NCI-H1417 (cell line): ENCODE measurements at places on chromosomes 13 and 19.

- DNase-seq: peak; percentile 68
Measured at GRCh38 chr13:35720690-35721554, 244.4 kb upstream of the MAB21L1 start.

DNA sequence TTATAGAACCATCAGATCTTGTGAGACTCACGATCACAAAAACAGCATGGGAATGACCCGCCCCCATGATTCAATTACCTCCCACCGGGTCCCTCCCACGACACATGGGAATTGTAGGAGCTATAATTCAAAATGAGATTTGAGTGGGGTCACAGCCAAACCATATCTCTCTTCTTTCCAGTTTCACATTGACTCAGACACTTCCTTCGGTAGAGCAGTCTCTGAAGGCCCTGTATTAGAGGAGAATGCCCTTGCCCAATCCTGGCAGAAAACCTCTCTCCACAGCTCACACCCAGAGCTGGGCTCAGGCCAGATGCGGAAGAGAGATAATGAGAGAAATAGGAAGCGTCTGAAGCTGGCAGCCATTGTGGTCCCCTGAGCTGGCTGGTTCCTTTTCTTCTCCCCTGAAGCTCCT lies 72.4 kb upstream of the CLDN10 start:
- DNase-seq: no peak

- DNase-seq: no peak
Measured at GRCh38 chr13:40269086-40269485, 397.4 kb downstream of the FOXO1 start.

DNA sequence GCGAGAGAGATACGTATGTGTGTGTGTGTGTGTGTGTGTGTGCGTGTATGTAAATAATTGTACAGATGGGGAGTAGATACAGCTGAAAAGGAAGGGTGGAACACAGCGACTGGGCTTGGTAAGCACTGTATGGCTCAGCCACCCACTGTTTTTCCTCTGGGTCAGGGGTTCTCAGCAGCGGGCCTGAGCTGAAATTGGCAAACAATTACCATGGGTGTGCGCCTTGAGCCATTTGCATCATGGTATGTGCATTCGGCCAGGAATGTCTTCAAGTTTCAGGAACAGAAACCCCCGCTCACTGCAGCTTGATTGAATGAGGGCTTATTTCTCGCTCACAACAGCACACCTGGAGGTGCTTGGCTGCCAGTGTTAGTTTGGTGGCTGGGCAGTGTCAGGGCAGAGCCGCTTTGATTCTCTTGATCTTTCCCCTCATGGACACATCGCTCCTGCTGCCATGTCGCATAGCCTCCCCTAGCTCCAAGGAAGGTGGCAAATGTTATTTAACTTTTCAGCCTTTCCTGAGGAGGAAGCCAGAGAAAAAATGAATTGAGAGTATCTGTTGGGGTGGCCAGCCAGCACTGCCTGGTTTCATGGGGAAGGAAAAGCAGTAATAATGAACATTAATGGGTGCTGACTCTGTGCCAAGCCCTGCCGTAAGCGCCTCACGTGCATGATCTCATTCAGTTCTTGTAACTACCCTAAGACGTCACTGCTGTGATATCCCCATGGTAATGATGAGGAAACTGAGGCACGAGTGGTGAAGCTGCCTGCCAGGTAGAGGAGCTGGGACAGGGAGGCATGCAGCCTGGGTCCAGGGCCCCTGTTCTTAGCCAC lies 126.9 kb downstream of the SIPA1L3 start:
- DNase-seq: no peak

DNA sequence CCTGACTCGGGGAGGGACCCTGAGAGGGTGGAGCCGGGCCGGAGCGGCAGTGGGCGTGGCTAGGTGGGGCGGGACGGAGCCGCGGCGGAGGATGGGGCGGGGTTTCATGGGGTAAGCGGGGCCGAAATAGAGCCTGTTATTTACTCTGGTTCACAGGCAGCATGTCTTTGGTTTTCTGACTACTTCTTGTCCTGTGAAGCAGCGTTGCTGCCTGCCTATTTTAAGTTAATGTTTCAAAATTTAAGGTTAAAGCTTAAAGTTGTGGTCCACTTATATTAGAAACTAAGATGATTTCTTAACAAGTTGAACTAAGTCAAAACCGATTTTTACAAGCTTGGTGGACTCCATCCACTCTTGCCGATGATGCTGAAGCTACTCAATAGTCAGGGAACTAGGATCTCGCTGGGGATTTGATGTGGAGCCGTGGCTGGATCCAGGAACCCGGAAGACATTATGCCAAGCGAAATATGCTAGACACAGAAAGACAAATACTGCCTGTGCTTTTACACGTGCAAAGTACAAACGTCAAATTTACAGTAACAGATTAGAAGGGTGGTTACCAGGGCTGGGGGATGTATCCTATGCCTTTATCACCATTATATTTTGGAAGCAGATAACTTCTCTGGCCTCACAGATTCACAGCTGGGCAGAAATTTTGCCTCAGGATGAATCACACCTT lies 433 bp upstream of the ZNF616 start:
- peak; percentile 52 for DNase-seq

- DNase-seq: peak; percentile 90
Measured at GRCh38 chr13:102580552-102581169, 16.1 kb upstream of the TPP2 start.

- DNase-seq: no peak
Measured at GRCh38 chr19:6070720-6071485, 39.4 kb downstream of the RFX2 start.

DNA sequence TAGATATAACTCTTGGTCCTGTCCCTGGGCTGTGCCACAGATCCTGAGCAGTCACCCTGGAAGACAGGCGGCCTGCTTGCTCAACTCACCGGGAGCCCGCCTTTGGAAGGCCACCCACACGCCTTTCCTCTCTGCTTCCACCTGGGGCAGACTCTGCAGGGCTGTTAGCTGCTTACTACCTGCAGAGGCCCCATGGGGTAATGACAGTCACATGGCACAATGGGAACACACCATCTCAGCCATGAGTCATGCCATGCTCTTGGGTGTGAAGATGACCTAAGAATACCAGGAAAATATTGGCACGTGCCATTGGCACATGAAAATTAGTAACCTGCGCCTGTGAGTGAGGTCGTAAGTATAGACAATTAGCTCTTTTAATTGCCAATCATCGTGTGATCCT lies 108.6 kb downstream of the COL4A2 start:
- no peak for DNase-seq

DNA sequence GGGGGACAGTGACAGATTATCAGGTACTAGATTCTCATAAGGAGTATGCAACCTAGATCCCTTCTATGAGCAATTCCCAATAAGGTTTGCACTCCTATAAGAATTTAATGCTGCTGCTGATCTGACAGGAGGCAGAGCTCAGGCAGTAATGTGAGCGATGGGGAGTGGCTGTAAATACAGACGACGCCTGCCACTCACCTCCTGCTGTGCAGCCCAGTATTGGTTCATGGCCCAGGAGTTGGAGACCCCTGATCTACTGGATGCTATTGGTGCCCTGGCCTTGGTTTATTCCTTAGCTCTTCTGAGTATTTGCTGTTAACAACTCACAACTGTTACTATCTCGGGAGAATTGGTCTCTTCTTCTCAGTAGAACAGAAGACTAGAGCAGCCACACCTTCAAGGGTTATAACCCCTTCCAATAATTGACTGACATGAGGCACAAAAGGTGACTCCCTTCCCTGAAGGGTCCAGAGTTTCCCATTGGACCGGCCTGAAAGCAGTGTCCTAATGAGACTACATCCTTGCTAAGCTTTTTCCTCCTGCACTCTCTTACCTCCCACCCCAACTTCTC lies 35.0 kb upstream of the RBM26 start:
- no peak for DNase-seq
